CD4-positive, alpha-beta T cell treated with Interleukin-2 at 100 ng/mL for 4 hours (primary cell): ENCODE measurements at places on chromosomes 13 and 19.

DNA sequence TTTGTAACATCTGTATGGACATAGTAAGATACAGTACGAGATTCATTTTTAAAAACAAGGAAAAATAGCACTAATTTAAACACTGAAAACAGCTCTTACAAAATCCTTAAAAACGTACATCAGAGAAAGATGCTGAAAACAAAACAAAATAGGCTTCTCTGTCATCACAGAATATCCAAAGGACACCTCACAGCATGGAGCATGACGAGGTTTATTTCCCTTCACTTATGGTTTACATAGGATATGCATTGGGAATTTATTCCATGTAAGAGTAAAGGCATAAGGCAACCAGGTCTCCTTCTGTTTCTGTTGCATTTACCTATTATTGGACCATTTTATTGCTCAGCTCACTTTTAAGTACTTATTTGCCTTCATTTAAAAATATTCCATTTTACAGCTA, 3.0 kb downstream of the KCTD12 start:
- no peak for DNase-seq

DNA sequence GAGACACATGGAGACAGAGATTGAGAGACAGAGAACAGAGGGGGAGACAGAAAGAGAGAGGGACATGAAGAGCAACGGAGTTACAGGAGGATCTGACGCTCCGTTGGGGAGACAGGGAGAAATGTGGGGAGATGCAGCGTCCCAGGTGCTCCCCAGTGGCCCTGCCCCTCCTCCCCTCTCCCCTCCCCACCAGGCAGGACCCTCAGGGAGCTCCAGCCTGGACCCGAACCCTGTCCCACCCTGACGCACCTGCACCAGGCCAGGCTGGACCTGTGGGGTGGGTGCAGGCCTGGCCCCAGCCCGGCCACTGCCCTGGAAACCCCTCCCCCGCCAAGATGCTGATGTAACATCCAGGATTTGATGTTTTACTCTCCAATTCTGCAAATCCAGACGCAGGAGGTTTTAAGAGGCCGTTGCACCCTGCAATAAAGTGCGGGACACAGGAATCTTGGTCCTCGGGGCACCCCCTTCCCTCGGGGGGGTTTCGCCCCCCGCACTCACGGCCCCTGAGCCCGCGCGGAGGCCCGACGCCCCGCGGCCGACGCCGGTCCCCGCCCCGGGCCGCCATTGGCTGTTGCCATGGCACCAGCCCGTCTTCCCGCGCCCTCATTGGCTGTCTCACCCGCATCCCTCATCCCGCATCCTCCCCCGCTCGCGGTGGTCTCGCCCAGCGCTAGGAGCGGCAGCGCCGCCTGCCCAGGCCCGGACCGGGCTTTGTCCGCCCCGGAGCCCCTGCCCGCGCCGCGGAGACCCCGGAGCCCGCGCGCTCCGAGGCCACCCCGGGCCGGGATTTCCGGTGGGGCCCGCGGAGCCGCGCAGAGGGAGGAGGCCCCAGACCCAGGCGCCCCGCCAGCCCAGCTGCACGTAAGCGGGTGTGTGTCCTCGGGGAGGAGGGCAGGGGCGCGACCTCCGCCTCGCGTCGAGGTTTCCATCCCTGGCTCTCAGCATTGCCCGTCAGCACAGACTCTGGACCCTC, at the start of gene APC2:
APC2 (plus strand) TSS at position 655 of the 976 bp plus-strand sequence. CDS start 2,881 bp downstream, outside the sequence.
- DNase-seq = no peak

GRCh38 chr19:16957151-16957701, 68.4 kb downstream of the F2RL3 start:
- no peak for DNase-seq

- no peak for DNase-seq
These were observed 6.7 kb upstream of the MADCAM1 start for GRCh38 chr19:489418-490196.

GRCh38 chr19:5260381-5260967, 80.1 kb downstream of the PTPRS start:
- no peak for DNase-seq

GRCh38 chr13:49086722-49087121, 111.0 kb downstream of the FNDC3A start:
- no peak for DNase-seq

GRCh38 chr19:3496392-3497273, 3.8 kb downstream of the DOHH start:
- DNase-seq = no peak

DNA sequence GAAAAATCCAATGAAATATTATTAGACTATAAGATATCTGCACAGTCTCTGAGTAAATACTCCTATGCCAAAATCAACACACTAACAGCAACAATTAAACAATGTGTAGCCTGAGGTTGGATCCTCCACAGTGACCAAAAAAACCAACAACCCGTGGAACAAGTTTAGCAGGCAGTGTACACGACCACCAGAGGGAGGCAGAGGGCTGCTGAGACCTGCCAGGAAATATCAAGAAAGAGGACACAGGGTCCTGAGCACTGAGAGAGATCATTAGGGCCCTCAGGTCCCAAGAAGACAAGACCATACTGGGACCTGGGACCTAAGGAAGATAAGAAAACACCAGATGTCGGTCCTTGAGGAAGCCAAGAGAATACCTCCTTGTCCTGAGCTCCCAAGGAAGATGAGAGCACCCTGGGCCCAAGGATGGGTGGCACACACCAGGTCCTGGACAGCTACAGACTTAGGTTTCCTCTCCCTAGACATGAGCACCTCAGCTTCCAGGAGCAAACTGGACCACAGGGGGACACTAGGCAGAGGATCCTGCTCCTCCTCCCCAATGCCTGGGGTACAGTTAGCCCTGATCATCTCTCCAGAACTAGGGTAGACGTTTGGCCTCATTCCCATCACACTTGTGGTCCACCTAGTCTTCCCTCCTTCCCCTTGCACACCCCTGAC, 822 bp upstream of the ZNF274 start:
- peak; percentile 62 for DNase-seq

DNA sequence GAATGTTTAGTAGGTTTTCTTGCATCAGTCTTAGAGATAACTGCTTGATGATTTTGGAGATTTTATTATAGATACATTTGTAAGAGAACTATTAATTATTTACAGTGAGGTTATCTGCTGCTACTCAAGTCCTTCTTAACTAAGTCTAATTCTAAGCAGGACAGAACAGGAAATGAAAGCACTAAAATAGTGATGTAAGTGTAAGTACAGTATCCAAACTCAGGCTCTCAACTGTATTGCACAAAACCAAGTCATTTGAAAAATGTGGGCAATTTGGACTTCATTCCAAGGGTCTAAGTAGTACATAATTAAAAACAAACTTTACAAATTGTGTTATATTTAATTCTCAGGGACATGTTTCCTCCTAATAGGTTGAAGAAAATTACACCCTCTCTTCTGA, 417.1 kb downstream of the ITGBL1 start:
- DNase-seq = no peak

GRCh38 chr13:46521921-46522747, 30.8 kb upstream of the LRCH1 start:
- DNase-seq = no peak

DNA sequence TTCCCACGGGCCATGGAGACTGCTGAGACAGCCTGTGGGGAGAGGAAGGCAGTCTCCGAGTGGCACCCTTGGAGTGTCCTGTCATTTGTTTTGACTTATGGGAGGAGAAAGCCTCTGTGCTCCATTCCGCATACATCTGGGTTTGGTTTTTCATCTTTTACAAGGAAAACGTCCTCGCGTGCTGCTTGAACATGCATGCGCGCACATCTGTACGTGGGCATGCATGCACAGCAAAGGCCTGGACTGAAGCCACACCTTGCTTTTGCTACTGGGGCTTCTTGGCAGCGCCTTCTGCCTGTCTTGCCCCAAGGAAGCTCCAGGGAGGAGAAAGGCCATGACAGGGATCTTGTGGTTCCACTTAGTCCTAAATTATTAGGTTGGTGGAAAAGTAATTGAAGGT, 44.0 kb downstream of the SUGP2 start:
- no peak for DNase-seq

DNA sequence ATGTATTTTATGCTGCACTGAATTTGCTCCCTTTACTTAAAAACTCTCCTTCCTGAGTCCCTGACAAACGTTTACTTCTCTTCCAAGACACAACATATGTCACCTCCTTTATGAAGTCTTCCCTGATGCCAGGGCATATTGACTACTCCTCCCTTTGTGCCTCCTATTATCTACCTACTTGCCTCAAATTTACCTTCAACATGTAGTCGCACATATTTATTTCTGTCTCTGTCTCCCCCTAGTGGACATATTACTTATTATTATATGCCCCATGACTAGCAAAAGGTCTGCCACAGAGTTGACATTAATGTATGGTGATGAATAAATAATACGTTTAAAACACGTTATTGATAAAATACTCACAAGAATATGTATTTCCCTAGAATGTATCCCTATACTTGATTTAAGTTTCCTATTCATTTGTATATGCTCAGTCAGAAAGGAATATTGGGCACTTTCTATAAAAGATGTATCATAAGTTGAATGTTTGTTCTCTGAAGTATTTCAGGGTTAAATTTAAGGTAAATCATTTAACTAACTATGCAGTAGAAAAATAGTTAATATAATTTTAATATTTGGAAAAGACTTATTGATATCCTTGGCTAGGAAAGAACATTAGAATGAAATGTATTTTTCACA, 250.3 kb upstream of the ATXN8OS start:
- peak; percentile 4 for DNase-seq

DNA sequence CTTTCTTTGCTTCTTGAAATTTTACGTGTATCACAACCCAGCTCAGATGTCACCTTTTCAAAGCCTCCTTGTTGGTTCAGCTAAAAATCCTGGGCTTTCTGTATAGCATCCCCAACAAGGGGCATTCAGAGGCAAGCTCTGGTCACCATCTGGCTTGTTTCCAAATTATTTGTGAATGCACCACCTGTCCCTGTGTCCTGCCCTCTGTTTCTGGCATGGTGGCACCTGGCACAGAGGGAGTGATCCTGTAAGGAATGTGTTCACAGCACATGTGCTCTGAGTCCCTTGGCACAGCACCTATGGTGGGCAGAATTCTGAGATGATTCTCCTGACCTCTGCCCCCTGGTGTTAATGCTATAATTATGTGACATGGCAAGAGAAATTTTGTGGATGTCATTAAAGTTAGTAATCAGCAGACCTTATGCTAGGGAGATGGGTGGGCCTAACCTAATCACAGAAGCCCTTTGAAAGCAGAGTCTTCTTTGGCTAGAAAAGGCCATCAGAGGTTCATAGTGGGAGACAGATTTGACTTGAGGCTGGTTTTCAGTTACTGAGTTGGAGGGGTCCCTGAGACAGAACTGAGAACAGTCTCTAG, 76.3 kb downstream of the ZNF429 start:
- no peak for DNase-seq

DNA sequence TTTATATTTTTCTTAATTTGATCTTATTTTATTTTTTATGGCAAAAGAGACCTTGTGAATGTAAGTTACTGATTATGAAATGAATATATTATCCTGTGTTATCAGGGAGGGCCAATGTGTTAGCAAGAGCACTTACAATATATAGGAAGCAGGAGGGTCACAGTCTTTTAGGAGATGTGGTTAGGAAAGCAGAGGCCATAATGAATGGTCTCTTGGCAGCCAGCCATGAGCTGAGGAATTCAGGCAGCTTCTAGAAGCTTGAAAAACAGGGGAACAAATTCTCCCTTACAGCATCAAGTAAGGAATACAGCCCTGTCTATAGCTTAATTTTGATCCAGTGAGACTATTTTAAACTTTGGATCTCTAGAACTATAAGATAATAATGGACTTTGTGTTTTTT, 2374.6 kb downstream of the PCDH9 start:
- DNase-seq = no peak

DNA sequence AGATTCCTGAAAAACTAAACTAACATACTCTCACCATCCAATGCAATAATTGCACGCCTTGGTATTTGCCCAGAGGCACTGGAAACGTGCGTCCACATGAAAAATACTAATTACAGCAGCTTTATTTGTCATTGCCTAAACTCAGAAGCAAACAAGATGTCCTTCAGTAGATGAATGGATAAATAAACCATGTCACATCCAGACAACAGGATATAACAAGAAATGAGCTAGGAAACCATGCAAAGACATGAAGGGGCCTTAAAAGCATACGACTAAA, 25.0 kb downstream of the ELL start:
- DNase-seq = no peak

DNA sequence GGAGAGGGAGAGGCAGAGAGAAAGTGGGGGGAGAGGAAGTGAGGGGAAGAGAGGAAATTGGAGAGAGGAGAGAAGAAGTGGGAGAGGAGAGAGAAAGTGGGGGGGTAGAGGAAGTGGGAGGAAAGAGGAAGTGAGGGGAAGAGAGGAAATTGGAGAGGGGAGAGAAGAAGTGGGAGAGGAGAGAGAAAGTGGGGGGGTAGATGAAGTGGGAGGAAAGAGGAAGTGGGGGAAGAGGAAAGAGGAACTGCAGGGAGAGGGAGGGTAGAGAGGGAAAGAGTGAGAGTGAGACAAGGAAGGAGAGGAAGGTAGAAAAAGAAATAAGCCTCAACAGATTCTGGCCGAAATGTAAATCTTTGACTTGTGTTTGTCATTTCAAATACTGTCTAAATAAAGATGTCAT, 146.6 kb downstream of the KLF12 start:
- DNase-seq = no peak
